ENCODE measurements at places on chromosomes 2 and 18.

DNA sequence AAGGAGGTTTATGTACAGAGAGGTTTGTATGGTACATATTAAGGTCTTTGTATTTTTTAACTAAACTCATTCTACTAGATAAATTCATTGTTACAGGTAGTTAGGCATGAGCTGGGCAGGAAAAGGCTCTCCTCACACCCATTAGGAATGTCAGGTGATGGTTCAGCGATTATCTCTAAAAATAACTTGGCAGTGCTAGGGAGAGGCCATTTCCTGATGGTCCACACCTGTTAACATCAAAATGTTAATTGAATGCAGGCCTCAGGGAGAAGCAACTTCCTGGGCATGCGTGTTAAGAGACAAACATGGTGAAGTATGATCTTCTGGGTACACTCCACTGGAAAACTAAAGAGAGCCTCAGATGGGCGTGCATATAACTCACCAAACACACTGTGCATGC lies 73.6 kb downstream of the ARL6IP6 start:
- DNase-seq, result no peak

DNA sequence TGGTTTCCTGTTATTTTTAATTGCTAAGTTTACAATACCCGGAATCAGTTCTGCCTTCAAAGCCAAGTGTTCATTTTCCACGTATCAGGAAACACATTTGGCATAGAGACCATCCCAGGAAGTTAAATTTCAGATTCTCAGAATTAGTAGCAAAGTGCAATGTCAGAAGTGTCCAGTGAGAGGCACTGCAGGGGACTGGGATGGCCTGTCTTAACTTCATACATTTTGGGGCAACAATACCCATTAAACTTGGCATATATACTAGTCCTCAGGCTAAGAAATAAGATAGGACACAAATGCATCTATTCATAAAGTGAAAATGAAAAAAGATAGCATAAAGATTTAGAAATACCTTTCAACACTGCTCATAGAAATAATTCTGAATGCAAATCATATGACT lies 1.5 kb upstream of the IL1RL2 start:
- no peak for DNase-seq

- DNase-seq, result no peak
These were observed 134.5 kb downstream of the NCKAP5 start for GRCh38 chr2:133433455-133434451.

DNA sequence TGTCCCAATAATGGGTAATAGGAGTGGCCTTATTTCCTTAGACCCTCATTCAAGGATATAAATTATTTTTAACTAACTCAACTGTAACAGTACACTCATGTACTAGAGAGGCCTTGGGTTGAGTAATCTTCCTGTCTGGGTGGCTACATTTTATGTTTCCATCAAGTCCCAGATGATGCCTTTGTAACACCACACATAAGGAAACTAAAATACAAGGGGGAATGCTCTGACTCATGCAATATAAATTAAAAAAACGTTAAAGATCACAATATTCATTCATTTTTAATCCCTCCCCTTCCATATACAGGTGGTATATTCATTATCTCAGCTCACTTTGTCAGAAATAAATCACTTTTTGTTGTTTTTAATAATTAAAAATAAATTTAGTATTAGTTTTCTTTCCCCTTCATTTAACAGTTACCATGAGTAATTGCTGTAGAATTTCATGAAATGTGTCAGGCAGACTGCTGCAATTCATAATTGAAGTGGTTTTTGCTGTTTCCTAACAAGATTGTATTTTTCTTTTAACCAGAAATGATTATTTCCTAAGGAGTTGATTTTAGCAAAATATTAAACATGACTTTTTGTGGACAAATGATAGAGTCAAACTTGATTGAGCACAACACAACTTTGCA lies 1403.6 kb downstream of the SUCLG1 start:
- DNase-seq, result no peak

- DNase-seq, result no peak
These were observed 106.3 kb downstream of the TTN start for GRCh38 chr2:178700922-178701342.

DNA sequence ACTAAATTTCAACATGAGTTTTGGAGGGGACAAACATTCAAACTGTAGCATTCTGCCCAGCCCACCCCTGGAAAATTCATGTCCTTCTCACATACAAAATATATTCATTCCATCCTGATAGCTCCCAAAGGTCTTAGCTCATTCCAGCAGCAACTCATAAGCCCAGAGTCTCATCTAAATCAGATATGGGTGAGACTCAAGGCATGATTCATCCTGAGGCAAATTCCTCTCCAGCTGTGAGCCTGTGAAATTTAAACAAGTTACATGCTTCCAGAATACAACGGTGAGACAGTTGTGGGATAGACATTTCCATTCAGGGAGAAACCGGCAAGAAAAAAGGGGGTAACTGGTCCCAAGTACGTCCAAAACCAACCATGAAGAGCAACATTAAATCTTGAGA lies 43.5 kb upstream of the FAHD2A start:
- no peak for DNase-seq

DNA sequence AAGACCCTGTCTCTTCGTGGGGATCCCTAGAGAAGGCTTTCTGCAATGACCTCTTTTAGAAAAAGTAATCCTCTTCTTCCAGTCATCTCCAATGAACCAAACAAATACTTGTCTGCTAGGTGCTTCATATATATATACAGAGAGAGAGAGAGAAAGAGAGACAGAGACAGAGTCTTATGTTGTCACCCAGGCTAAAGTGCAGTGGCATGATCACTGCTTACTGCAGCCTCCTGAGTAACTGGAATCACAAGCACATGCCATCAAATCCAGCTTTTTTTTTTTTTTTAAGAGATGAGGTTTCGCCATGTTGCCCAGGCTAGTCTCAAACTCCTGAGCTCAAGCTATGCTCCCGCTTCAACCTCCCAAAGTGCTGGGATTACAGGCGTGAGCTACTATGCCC lies 18.6 kb upstream of the PKDCC start:
- no peak for DNase-seq

GRCh38 chr2:26982102-26982742 lies 11.8 kb downstream of the MAPRE3 start:
- DNase-seq, result peak; percentile 79

- no peak for DNase-seq
These were observed 16.5 kb downstream of the AGAP1 start for GRCh38 chr2:235510318-235510717.

- no peak for DNase-seq
These were observed 18.7 kb downstream of the HNRNPA3 start for GRCh38 chr2:177231270-177231669.

DNA sequence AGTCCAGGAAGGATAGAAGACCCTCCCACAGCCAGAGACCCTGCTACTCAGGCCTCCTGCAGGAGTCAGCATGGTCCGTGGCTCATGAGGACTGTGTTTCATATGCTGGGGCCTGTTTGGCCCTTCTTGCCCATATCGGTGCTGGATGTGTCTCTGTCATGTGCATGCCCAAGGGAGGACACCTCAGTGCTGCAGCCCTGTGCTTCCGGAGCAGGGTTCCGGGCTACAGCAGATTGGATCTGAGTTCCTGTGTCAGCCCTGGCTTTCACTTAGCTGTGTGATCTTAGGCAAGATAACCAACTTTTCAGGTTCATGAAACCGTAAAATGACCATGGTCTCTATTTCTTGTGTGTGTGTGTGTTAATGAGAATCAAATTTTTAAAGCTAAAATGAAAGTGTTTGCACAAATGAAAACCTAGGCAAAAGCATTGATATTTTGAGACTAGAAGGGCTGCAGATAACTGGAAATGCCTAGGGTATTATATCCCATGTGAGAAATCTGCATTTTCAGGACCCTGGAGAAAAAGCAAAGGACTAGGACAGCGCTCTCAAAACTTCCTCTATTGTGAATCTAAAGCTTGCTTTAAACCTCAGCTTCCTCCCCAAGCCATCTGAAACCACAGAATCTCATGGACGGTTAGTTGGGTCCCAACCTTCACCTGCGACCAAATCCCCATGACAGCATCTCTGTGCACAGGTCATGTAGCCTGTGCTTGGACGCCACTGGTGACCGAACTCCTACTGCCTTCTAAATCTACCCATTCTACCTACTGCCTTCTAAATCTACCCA lies 58.8 kb upstream of the CAPN13 start:
- DNase-seq, result no peak

All from ureter (tissue), 1 donor.